Colonic mucosa (tissue), 4 donors: ENCODE measurements at places on chromosomes 2 and 18. TPM values are rescaled to one million over a fixed set of nuclear protein-coding genes. Genes with fewer than 3 reads are reported as not detected.

DNA sequence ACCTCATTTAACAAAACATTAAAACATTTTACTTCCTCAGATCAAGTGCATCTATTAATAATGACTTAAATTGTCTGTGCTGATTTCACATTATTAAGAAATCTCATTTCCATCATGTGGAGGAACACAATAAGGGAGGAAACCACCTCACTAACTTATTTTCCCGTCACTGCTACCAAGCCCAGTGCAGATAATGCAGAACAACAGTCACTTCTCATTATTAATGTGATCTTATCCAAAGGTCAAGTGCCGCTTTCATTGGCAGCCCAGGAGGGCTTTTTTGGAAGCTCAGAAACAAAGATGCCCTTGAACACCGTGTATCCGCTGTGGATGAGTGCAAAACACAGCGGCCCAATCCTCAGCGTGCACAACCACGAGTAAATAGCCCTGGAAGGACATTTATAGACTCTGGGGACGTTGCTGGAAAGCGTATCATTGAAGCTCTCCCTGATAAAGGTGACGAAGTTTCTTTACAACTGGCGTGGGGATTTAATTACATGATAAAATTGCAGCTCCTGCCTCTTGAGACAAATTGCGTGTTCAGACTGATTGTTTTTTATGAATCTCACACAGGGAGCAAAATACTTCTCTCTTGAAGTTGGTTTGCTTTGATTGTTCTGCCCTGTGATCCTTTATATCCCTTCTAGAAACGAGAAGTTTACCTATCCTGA, 13.2 kb downstream of the ASB18 start:
- no peak overlapping the region for H3K4me3 ChIP-seq
- no peaks in the 10 kb centered on the region for H3K4me1 ChIP-seq
- DNase-seq = no peak
- no peaks in the 10 kb centered on the region for H3K36me3 ChIP-seq
- H3K27me3 ChIP-seq = no peaks in the 10 kb centered on the region

Gene MAPK4
- 1.8 TPM for total RNA-seq

DNA sequence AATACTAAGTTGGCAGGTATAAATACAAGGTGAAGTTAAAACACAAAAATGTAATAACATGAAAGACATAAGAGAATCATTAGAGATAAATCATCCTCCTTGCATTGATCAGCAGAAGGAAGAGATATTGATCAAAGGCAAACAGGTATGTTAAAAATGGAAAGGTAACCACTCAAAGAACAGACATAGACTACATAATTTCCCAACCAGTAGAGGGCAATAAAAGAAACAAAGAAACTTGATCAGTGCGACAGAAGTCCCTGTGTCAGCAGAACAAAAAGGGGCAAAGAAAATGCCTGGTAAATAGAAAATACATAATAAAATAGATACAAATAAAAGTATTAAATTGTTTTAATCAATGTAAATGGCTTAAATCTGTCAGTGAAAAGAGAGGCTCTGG, 53.6 kb downstream of the FAM228A start:
- no peaks in the 10 kb centered on the region for H3K27me3 ChIP-seq
- H3K27ac ChIP-seq = no peak overlapping the region
- H3K4me3 ChIP-seq = no peak overlapping the region

- no peak overlapping the region for H3K27ac ChIP-seq
Measured at GRCh38 chr2:118167026-118167425, 78.8 kb downstream of the INSIG2 start.

GRCh38 chr2:113376913-113377445, 60.5 kb upstream of the ZNG1B start:
- no peak overlapping the region for H3K27ac ChIP-seq
- H3K4me1 ChIP-seq = no peaks in the 10 kb centered on the region
- no peak overlapping the region for H3K4me3 ChIP-seq
- DNase-seq = no peak

DNA sequence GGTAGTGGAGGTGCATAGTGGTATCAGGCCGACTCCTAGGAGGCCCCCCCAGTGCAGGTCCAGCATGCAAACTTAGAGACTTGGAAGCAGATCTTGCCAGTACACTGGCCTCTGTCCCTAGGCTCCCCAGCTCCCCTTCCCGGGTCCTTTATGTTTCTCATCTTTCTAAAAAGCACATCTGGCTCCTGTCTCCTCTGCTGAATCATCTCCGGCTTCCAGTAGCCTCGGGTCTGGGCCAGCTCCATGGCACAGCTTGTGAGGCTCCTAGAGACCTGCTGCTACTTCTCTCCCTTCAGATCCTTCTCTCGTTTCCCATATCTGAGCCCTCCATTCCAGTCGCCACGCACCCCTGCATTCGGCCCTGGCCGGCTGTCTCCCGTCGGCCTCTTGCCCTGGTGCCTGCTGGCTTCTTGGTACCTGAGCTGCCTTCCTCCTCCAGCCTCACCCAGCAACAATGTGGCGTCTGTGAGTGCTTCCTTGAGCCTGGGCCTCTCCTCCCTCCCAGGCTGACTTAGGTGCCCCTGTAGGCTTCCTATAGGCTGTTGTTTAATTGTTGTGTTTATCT, 6.6 kb downstream of the TRAF3IP1 start:
- no peaks in the 10 kb centered on the region for H3K4me1 ChIP-seq
- no peak overlapping the region for H3K4me3 ChIP-seq

Gene HYCC2
- total RNA-seq = 52.6 TPM

- H3K36me3 ChIP-seq = no peaks in the 10 kb centered on the region
- no peaks in the 10 kb centered on the region for H3K4me1 ChIP-seq
- no peaks in the 10 kb centered on the region for H3K27me3 ChIP-seq
- DNase-seq = no peak
- H3K27ac ChIP-seq = no peak overlapping the region
- no peak overlapping the region for H3K4me3 ChIP-seq
Measured at GRCh38 chr18:79554945-79555645, 124.5 kb upstream of the CTDP1 start.

DNA sequence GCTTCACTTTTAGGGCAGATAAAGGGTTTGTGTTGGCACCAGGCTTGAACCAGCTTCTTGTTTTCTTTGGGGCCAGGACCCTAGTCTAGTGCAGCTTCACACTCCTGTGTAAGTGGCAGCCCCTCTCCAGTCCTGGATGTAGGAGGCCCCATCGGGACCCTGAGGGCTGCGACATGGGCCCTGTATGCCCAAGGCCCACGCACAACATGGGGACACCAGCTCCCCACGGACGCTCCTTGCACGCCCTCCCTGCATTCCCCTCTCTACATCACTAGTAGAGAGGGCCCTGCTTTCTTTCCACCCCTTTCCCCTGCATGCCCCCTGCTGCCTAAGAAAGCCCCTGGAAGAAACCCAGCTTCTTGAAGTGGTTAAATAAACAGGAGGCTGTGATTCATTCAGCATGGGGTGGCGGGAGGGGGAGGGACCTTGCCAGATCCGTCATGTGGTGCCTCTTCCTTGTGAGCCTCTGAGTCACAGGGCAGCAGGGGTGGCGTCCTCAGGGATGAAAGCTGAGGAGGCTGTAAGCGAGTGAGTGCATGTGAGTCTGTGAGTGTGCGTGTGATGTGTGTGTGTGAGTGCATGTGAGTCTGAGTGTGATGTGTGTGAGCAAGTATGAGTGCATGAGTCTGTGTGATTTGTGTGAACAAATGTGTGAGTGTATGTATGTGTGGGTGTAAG, 42.5 kb downstream of the COPS8 start:
- no peaks in the 10 kb centered on the region for H3K27me3 ChIP-seq
- H3K27ac ChIP-seq = peak overlapping the region; percentile 47
- no peaks in the 10 kb centered on the region for H3K36me3 ChIP-seq
- DNase-seq = peak; percentile 75
- no peaks in the 10 kb centered on the region for H3K4me1 ChIP-seq

GRCh38 chr2:54720563-54720962, 2.9 kb upstream of the EML6 start:
- H3K4me1 ChIP-seq = no peaks in the 10 kb centered on the region
- H3K27ac ChIP-seq = no peak overlapping the region
- peaks cover 10% of the 10 kb centered on the region for H3K27me3 ChIP-seq
- no peak overlapping the region for H3K4me3 ChIP-seq
- no peaks in the 10 kb centered on the region for H3K36me3 ChIP-seq
- no peak for DNase-seq

DNA sequence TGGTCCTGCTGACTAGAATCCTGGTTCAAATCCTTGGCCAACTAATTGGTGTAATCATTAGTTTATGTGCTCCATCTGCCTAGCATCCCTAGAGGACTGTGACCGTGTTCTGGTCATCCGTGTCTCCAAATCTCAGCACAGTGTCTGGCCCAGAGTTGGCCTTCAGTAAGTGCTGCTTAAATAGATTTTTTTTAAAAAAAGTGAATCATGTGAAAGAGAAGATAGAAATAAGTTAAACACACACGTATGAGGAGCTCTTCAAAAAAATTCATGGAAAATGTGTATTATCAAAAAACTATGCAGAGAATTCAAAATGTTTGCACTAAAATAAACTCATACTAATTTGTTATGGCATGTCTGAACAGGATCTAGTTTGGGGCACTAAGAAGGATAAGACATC, 129.3 kb upstream of the TLK1 start:
- no peak for DNase-seq
- no peaks in the 10 kb centered on the region for H3K4me1 ChIP-seq
- no peak overlapping the region for H3K27ac ChIP-seq
- no peaks in the 10 kb centered on the region for H3K36me3 ChIP-seq

Gene NAT8
- total RNA-seq = not detected

DNA sequence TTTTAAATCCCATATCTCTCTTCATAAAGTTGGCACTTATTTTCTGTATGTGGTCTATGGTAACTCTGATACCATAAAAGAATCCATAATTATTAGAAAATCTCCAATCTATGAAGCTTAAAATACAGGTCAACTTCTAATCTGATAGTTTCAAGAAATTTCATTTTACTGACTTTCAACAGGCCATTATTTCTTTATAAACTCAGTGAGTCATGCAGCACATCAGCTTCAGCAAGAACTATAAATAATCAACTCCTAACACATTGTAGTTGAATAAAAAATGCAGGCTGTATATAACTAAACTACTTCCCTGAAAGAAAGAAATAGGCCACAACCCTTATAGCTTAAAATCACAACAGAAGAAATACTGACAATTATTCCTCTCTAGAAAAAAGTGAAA, 204.3 kb upstream of the CCDC150 start:
- H3K27ac ChIP-seq = no peak overlapping the region
- H3K27me3 ChIP-seq = no peaks in the 10 kb centered on the region
- no peak overlapping the region for H3K4me3 ChIP-seq
- H3K4me1 ChIP-seq = no peaks in the 10 kb centered on the region
- H3K36me3 ChIP-seq = no peaks in the 10 kb centered on the region

GRCh38 chr18:77112747-77113092, 19.9 kb downstream of the MBP start:
- peaks cover 11% of the 10 kb centered on the region for H3K4me1 ChIP-seq
- no peak overlapping the region for H3K4me3 ChIP-seq
- no peaks in the 10 kb centered on the region for H3K27me3 ChIP-seq
- no peaks in the 10 kb centered on the region for H3K36me3 ChIP-seq

- H3K4me3 ChIP-seq = no peak overlapping the region
- no peaks in the 10 kb centered on the region for H3K27me3 ChIP-seq
- H3K36me3 ChIP-seq = no peaks in the 10 kb centered on the region
- no peaks in the 10 kb centered on the region for H3K4me1 ChIP-seq
Measured at GRCh38 chr18:68840554-68841263, 42.8 kb downstream of the CCDC102B start.

DNA sequence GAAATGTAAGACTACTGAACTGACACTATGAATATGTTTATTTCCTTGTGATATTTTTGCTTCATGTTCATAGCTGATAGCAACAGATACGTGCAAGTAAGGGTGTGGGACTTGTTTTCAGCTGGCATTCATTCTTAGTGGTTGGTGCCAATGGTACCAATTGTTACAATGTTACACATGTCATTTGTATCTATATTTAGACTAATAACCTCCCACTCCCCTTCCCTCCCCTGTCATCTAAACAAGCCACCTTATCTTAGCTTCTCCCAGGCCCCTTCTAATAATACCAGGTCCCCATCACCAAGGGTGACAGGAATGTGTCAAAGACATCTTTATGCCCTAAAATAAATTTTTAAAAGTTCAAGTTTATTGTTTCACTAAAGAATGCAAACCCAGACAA, 294.7 kb upstream of the FAM98A start:
- H3K27me3 ChIP-seq = no peaks in the 10 kb centered on the region
- no peak for DNase-seq
- no peaks in the 10 kb centered on the region for H3K36me3 ChIP-seq
- no peak overlapping the region for H3K27ac ChIP-seq

DNA sequence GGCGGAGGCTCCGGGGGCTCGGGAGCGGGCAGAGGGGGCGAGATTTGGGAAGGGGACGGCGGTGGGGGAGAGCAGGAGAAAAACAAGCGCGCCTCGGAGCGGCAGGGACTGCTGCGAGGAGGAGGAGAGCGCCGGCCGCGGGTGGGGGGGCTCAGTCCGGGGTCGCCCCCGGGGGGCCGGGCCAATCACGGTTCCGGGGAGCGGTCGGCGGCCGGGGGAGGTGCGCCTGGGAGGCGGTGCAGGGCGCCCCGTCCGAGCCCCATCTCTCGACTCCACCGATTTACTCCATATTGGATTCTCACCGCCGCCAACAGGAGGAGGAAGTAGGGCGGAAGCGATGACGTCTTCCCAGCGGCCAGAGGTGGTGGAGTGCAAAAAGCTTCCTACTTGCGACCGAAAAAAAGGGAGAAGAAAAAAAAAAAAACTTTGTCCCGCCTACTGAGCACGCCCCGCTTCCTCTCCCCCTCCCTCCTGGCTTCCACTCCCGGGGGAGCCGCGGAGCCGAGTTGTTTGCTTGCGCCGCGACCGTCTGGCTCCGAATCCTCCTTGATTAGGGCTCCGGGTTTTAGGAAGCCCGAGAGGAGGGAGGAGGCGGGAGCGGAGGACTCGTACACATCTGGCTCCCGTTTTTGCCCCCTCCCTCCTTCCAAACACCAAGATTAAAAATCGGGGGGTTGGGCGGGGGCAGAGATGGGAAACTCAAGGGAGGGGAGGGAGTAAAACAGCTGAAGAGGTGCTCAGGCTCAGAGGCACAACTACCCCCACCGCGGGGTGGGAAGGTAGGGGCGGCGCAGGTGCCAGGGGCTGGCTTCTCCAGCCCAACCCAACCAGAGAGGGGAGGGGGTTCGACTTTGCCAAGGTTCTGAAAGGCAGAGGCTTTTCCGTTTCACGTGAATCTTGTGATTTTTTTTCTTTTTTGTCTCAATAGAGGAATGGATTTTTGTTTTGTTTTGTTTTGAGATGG, at the start of gene SPRED2:
TSS of gene SPRED2 (minus strand) at position 373 of the 964 bp plus-strand sequence. CDS start 612 bp downstream, outside the sequence.
- peak within 1 kb of the TSS; percentile 88 for H3K4me3 ChIP-seq
- DNase-seq = peak; percentile 92
- no peaks in the 10 kb centered on the region for H3K27me3 ChIP-seq
- H3K4me1 ChIP-seq = peaks cover 4% of the 10 kb centered on the region

GRCh38 chr18:5439986-5440696, 103.7 kb downstream of the EPB41L3 start:
- no peaks in the 10 kb centered on the region for H3K4me1 ChIP-seq
- DNase-seq = no peak

GRCh38 chr2:197675246-197675645, at the start of gene RFTN2:
Gene RFTN2, minus strand, starts transcription at chr2:197675587. Its CDS starts 129 bp downstream, at chr2:197675458.
- no peaks in the 10 kb centered on the region for H3K27me3 ChIP-seq
- no peaks in the 10 kb centered on the region for H3K4me1 ChIP-seq
- H3K4me3 ChIP-seq = no peak within 1 kb of the TSS
- no peak for DNase-seq
- H3K27ac ChIP-seq = peak within 1 kb of the TSS; percentile 4
- H3K36me3 ChIP-seq = no peaks in the 10 kb centered on the region

Gene SDC1
- total RNA-seq = 156 TPM

Gene TEX44
- not detected for total RNA-seq

Gene DES
- 917 TPM for total RNA-seq
